ENCODE measurements at places on chromosomes 12 and 14.

DNA sequence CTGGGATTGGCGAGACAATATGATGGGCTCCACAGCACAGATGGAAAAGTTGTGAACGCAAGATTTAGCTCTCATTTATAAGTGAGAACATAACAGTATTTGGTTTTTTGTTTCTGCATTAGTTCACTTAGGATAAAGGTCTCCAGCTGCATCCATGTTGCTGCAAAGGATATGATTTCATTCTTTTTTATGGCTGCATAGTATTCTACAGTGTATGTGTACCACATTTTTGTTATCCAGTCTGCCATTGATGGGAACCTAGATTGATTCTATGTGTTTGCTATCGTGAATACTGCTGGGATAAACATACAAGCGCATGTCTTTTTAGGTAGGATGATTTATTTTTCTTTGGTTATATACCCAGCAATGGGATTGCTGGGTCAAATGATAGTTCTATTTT lies 23.6 kb downstream of the TBK1 start:
- no peak for DNase-seq

DNA sequence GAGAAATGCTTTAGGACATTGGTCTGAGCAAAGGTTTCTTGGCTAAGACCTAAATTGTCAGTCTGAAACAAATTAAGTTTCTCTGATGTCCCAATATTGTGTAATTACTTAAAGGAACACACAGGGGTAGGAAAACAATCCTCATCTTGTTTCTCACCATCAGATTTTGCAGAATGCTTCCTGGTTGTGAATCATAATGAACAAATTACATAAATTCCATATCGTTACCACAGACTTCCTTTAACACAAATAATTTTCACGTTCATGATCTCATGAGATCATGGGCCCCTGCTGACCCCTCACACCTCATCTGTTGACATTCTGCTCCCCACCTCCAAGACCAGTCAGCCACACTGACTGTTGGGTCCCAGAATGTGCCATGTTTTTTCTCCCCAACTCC lies 194.1 kb downstream of the MON2 start:
- no peak for DNase-seq

DNA sequence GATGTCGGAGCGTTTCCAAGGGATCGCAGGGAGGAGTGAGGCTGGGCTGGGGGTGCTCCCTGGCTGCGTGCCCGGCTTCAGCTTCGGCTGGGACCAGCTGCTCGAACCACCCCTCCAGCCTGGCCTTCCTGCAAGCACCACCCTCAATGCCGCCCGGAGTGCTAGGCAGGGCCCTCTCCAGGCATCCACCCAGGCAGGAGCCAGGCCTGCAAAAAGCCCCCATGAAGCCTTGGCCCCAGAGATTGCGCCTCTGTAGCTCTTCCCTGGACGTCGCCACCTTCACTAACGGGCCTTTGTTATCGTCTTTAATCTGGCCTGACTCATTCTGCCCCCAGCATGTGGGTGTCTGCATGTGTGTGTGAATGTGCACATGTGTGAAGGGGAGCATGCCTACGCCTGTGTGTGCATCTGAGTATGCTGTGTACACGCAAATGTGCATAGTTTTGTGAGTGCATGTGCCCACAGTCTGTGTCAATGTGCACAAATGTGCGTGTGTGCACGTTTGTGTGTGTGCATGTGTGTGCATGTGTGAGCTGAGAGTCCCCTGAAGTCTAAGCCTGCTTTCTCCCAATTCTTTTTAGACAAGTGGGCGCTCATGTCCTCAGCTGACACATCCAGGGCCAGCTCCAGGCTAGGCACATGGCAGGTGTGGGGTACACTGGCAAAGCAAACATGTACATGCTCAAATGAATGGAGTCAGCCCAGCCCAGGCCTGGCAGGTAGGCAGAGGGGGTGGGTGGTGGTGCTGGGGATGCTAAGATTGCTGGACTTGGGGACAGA lies 195.4 kb upstream of the C14orf180 start:
- DNase-seq = no peak

GRCh38 chr14:88628462-88628861 lies 65.6 kb downstream of the ZC3H14 start:
- no peak for DNase-seq

- DNase-seq = no peak
Observed at GRCh38 chr14:95559203-95559602, 24.4 kb downstream of the GLRX5 start.

- DNase-seq = peak; percentile 55
Observed at GRCh38 chr14:106556665-106557289, 1030.4 kb downstream of the TMEM121 start.
